Astrocyte of the spinal cord (primary cell): ENCODE measurements at places on chromosomes 5 and 9.
A peak's percentile ranks its signal among the peaks of the same experiment; 100 is the strongest.

DNA sequence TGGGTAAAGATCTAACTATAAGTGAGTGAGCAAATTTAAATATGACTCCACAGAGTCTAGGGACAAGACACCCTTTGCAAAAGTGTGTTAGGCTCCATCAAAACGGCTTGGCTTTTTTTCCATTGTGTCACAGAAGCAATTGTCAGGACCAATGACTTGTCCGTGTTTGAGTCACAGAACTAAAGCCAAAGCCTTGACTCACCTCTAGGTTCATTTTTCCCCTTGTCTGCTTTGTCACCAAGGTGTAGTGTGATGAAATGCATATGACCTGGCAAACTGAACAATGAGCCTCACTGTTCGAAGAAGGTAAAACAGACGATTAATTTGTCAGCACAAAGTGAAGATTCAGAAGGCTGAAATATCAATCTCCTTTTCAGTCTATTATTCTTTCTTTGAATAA is 331.0 kb downstream of the GLIS3 start:
- DNase-seq: no peak

DNA sequence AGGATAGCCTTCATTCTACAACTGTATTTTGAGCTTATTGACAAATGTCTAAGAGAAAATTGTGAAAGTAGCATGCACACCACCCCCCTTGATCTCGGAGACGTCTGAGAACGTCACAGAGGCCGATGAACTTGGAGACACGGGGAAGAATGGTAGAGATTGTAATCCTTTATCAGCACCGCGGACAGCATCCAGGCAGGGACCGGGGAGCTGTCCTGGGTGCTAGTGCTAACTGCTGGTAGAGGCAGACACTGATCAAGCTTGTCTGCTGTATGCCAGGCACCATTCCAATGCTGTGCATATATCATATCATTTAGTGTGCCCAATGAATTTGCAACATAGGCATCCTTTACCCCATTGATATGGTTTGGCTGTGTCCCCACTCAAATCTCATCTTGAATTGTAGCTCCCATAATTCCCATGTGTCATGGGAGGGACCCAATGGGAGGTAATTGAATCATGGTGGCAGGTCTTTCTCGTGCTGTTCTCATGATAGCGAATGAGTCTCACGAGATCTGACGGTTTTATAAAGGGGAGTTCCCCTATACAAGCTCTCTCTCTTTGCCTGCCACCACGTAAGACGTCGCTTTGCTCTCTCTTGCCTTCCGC is 98.8 kb downstream of the LHX2 start:
- DNase-seq: peak; percentile 70

GRCh38 chr5:68505917-68506860 is 290.6 kb downstream of the PIK3R1 start:
- peak; percentile 82 for DNase-seq

DNA sequence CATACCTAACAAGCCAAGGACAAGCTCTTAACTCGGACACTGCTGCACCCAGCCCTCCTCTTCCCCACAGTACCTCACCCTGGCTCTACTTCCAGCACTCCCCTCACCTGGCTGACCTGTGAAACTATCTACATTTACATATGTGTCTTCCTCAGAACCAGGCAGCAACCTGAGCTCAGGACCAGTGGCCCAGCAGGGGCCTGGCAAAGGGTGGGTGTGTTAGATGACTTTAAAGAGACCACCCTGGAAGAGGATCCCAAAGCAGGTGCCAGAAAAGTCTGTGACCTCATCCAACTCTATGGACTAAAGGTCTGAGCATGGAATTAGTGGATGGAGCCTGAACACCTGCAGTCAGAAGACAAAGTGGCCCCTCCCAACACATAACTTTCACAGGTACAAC is 400.9 kb downstream of the SPOCK1 start:
- DNase-seq: no peak

DNA sequence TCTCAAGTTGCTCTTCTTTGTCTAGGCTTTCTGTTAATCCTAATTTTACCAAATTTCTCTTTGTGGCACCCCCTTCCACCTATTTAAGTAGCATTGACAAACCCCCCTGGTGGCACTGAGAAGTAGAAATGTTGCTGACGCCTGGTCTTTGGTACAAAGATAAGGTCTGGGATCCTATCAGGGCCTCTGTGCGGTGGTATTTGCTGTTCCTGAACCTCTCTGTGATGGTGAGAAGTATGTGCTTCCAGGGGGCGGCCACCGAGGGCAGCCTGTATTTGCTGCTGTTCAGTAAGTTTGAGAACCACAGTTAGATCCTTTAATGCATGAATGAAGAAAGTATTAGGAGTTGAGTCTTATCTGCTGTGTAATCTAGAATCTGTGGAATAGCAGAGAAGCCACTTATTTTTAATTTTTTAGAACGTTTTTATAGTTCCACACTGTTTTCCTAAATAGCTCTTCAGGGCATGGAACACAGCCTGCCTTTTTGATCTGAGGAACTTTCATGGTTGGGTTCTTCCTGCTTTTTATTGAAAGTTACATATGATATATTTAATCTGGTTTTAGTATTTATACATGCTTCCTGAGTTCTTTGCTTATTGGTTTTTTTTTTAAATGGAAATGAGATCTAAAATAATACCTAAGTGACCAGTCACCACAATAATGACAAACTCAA is 124.2 kb downstream of the TRIO start:
- DNase-seq: no peak
